ENCODE measurements at places on chromosomes 5 and 9.

DNA sequence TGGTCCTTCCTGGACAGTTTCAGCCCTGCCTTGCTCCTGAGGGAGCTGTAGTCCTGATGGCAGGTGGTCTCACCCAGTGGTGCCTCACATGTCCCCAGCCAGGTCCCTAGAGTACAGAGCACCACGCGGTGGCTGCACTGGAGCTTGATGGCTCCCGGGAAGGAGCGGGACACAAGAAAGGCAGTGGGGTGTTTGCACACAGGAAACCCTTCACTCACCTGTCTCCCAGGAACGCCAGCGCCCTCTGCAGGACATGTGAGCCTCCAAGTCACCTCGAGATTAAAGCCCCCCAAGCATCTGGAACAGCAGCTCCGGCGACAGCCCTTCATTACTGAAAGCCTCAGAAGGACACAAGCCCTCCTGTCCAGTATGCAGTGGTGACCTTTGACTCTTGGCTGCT, 19.9 kb upstream of the TMEM250 start:
- no peak for DNase-seq

- no peak for DNase-seq
These were observed 34.8 kb downstream of the ITGA2 start for GRCh38 chr5:53023969-53024368.

- DNase-seq, result no peak
These were observed 586 bp upstream of the MTAP start for GRCh38 chr9:21801683-21802417.

DNA sequence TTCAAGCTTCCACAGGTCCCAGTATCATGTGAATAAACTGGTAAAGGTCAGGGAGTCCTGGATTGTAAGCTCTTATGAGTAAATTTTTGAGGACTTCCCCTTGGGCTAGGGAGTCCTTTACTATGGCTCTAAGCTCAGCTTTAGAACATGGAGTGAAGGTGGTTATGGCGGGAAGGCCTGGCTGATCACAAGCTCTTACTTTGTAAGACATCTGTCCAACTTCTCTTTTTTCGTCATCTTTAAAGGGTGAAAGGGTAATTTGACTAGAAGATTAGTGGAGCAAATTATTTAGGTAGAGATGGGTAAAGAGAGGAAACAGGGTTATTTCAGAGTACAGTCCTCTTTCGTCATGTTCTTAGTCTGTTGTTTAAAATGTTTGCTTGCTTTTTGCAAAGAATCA, 155.4 kb downstream of the AOPEP start:
- DNase-seq, result no peak

DNA sequence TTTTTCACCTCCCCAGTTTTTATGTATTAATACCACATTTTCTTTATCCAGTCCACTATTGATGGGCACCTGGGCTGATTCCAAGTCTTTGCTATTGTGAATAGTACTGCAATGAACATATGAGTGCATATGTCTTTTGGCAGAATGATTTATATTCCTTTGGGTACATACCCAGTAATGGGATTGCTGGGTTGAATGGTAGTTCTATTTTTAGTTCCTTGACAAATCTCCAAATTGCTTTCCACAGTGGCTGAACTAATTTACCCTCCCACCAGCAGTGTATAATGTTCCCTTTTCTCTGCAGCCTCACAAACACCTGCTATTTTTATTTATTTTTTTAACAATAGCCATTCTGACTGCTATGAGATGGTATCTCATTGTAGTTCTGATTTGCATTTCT, 340.2 kb downstream of the ADAMTS6 start:
- no peak for DNase-seq

DNA sequence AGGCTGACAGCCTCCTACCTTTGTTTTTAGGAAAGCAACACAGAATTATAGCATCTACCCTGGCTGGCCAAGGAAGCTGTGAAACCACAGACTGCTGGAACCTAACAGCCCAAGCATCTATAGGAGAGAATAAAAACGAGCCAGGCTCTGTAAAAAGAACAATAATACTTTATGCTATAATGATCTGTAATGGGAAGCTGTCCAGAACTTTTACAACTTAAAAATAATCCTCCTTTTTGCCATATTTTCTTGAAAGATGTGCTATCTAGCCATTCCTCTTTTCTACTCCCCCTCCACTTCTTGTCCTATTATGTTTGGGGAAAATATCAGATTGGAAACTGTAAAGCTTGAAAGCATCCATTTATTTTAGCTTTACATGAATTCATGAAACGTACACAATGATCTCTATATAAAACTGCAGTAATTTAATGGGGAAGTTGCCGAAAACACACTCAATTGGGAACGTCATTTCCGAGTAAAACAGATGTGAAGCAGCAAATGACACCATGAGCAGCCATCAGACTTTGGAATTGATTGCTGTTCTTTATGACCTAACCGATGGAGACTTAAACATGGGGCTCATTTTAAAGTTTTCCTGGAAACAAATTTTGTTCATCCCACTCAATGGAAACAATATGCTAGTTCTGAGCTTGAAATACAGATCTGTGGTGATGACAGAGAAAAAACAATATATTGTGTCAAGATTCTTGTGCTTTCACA, 450.3 kb upstream of the CLINT1 start:
- no peak for DNase-seq

DNA sequence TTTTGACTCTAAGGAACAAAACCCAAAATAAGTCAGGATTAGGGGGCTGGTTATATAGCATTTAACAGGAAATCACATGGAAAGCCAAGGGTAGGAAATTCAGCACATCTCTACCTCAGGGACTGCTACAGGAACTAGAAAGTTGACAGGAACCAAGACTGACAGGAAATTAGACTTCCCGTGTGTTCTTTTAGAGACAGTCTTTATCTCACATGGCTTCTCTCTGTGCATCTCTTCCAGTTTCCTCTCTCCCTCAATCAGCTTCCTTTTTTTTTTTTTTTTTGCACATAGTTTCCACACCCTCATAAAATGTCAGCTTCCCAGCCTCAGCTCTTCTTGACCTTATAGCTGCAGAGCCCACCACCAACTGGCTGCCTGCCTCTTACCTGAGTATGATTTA, 4.8 kb downstream of the RECK start:
- DNase-seq, result no peak

DNA sequence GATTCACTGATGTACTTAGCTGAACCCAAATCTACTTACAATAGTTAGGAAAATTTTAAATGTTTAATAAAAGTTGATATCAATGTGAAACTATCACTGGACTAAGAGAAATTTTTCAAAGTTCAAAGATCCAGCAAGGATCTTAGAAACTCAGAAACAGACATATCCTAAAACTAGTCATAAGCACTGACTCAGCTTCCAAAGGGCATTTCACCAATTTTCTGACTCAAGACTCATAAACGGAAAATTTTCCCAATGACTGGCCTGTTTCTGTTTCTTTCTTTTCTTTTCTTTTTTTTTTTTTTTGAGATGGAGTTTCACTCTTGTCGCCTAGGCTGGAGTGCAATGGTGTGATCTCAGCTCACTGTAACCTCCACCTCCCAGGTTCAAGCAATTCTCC, 66.6 kb downstream of the CDC14B start:
- no peak for DNase-seq

DNA sequence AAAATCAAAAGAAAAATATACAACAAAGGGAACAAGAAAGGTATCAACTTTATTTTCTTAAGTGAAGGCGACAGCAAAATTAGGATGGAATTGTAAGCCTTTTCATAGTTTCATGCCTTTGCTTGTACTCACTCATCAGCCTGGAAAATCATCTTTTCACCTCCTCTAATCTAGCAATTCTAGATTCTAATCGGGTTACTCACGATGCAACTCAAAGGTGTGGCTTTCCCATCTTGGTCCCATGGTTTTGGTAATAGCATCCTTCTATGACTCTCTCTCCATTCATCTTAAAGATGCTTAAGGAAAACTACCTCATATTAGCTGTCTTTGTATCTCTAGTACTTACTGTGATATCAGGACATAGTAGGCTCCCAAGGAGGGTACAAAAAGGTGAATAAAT, 30.5 kb downstream of the DNAH5 start:
- DNase-seq, result no peak

DNA sequence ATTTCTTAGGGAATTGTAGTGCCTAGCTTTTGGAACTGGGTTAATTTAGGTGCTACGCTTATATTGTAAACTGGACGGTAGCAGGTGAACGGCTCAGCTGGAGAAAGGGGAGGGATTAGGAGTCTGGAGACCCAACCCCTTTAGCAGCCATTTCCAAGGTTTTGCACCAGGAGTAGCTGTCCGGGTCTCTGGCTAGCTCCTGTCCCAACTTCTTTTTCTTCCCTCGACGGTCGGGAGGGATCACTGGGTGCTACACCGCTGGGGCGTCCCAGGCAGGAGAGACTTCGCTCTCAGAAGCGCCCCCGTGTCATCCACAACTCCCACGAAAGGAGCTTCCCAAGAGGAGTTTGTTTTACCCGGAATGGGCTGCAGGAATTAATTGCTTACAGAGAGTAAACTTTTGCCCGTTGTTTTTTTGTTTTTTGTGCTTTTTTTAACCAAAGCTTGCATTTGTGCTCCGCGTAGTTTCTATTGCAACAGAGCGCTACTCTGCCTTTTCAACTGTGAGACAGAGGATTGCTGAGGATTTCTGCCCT, 1640.9 kb upstream of the C9orf72 start:
- no peak for DNase-seq

DNA sequence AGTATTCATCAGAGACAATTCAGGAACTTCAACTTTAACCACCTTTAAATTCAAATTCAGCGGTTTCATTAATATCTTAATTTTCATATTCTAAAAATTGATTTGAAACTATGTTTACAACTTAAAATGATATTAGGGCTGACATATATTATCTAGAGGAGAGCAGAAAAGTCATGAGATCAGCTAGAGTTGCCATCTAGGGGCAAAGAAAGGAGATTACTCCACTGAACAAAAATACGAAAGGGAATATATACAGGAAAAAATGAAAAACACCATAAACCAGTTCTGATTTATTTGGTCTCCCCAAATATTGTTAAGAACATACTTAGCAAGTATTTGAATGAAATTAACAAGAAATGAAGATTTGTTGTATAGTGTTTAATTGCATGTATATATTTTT, 946.3 kb downstream of the DTWD2 start:
- no peak for DNase-seq

DNA sequence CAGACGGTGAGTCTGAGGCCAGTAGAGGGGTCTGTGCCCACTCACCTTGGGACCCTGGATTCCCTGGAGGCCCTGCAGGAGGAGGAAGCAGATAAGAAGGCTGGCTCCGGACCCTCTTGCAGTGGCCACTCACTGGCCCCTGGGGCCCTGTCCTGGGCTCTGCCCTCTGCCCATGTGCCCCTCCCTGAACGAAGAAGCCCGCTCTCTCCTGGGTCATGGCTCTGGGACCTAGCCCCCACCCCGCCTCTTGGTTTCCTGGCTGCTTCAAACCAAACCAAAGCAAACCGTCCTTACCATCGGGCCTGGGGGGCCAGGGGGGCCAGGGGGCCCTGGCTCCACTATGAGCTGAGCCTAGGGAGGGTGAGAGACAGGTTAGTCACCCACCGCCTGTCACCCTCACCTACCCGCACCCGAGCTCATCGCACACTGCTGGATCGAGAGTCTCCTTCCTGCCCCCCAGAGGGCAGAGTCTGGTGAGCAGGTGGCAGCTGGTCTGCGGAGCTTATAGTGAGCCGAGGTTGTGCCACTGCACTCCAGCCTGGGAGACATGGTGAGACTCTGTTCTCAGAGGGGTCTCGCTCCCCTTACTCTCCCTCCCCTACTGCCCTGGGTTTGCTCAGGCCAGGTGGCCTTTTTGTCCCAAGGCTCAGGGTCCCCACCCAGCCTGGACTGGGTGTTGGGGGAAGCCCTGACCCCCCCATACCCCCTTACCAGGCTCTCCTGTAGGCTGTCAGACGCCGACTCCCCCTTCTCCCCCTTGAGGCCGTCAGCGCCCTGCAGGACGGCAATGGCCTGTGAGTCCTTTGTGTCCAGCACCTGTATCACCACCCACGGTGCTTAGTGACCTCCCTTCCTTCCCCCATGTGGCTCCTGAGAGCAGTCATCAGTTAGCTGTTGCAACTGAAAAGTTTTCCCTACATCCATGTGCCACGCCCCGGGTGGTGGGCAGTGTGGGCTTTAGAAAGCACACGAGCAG, 15.2 kb upstream of the PHYKPL start:
- no peak for DNase-seq

DNA sequence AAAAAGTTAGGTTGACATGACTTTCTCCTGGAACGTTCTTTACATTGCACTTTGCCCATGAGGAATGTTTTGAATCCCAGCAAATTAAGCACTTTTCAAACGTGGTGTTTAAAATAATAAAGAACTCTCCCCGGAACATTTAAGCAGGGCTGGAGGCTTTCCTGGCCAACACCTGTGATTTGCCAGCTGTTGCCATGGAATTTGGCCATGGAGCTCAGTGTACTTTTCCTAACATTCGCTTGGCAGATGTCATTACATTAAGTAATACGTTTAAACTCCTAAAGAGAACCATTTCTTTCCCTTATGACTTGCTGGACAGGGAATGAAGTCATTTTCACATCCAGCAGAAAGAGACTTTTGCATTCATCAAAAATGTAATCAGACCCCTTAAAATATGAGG, 146.1 kb downstream of the GAS1 start:
- DNase-seq, result no peak

- DNase-seq, result no peak
These were observed 133.7 kb downstream of the GPBP1 start for GRCh38 chr5:57307516-57307915.

DNA sequence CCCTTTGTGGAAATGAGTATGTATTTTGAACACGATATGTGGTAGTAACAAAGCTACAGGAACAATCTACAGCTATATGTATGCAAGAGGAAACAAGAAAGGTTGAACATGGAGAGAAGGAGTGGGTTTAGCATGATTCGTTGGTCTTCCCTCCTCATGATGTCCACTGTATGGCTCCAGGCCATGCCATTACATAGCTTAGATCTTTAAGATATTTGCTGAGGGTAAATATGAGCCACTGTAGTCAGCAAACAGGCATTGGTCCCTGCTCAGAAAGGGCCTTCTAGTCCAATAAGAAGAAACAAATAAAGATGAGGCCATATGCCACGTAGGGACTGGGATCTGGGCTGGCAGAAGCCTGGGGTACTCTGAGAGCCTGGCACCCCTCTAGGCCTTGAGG, 543.2 kb upstream of the SGCD start:
- no peak for DNase-seq

GRCh38 chr5:137741718-137742117, 5.8 kb upstream of the KLHL3 start:
- no peak for DNase-seq

DNA sequence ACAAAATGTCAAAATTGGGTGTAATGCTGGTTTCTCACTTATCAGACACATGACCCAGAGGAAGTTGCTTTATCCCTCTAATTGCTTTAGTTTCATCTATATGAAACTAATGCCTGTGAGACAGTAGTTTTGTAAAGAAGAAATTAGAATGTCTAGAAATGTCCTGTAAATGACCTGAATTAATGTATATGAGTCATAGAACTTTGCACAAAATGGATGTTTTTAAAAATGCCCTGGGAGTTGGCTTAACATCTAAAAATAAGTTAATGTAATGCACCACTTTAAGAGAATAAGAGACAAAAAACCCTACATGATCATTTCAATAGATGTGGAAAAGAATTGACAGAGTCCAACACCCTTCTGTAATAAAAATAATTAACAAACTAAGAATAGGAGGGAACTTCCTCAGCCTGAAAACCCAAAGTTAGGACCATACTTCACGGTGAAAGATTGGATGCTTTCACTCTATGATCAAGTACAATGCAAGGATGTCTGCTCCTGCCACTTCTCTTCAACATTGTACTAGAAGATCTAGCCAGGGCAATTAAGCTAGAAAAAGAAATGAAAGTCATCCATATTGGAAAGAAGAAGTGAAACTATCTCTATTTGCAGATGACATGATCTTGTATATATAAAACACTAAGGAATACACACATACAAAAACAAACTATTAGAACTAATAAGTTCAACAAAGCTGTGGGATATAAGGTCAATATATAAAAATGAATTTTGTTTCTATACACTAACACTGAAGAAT, 117.9 kb downstream of the MELK start:
- no peak for DNase-seq

Measured in stimulated activated CD8-positive, alpha-beta memory T cell treated with anti-CD3 and anti-CD28 coated beads, Interleukin-4, amount 100 ng/mL, for 1 hour (primary cell).